ENCODE measurements at places on chromosomes 7 and 10. TPM values are rescaled to one million over a fixed set of nuclear protein-coding genes. Genes with fewer than 3 reads are reported as not detected.

DNA sequence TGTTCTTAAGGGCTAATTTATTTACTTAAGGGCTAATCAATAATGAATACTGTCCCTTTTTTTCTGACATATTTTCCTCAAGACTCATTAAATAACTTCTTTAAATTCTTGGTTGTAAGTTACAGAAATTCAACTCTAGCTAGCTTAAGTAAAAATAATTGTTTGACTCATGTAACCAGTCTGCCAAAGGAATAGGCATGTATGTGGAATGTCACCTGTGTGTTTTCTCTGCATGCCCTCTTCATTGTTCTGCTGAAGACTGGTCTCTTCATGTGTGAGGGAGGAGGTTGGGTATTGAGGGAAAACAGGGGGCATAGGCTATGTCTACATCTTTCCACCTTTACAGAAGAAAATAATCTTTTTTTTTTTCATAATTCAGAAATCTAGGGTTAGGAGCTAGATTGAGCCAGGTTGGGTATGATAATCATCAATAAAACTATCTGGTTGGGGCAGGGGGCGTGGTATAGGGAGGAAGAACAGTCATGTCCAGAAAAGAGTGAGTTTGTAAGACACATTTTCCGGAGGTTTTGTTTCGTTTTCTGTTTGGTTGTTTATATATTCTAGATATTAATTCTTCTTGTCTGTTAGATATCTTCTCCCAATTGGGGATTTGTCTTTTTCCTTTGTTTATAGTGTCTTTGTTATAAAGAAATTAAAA is 37.9 kb downstream of the EXOC4 start:
- no peak for DNase-seq

GRCh38 chr7:134691546-134692343 is 45.1 kb downstream of the BPGM start:
- DNase-seq, result no peak

GRCh38 chr7:30112103-30112713 is 22.6 kb upstream of the MTURN start:
- no peak for DNase-seq

- DNase-seq, result no peak
These were observed 39.6 kb upstream of the ZNF680 start for GRCh38 chr7:64602518-64602917.

DNA sequence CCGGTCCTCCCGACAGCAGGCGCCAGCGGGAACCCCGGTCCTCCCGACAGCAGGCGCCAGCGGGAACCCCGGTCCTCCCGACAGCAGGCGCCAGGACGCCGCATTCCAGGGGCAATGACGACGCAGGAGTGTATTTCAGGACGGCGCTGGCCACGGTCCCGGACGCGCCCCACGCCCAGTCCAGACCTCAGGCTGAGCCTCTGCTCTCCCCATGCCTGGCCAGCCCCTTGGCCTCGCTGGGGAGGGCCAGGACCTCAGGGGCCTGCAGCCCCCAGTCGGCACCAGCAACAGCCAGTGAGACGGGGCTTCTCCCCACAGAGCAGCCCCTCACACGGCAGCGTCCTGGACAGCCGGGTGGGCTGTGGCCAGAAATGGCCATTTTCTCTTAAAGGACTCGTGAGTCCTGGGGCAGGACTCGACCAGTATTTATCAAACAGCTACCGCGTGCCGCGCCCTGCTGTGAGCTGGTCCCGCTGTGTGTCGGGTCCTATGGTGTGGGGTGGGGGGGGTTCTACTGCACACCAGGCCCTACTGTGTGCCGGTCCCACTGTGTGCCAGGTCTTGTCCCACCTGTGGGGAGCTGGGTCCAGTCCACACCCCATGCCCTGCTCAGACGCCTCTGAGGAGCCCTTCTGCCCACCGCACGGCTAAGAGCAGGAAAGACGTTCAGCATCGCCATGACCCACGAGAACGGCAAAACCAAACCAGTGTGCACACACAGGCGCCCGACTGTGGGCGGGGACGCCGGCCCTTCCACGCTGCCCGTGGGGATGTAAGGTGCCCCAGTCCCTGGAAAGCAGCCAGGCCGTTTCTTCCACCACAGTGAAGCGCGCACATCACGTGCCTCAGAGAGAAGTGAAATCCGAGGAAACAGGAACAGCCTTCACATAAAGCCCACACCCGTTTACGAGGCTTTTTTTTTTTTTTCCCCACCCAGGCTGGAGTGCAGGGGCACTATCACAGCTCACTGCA is 33.3 kb downstream of the GET4 start:
- no peak for DNase-seq

GRCh38 chr10:16938952-16939351 is 121.7 kb upstream of the RSU1 start:
- no peak for DNase-seq

The DNAH11 gene
- total RNA-seq, result 0.25 TPM

The TECTB gene
- total RNA-seq, result not detected

Measured in activated naive CD8-positive, alpha-beta T cell treated with anti-CD3 and anti-CD28 coated beads, Interleukin-2, amount 10 ng/mL, durations not matched to agents 7 days and 5 days (primary cell).